Lung (tissue), 17 donors: ENCODE measurements at places on chromosomes 7 and 10. TPM values are rescaled to one million over a fixed set of nuclear protein-coding genes. Genes with fewer than 3 reads are reported as not detected.

Gene SCART1
- 0.33 TPM for polyA plus RNA-seq

Gene KLHDC10
- polyA plus RNA-seq, result 12.8 TPM

Gene HYAL4
- polyA plus RNA-seq, result 0.07 TPM

Gene VIPR2
- polyA plus RNA-seq, result 0.91 TPM

Gene MAT1A
- polyA plus RNA-seq, result 0.30 TPM

Gene ZNF239
- polyA plus RNA-seq, result 1.8 TPM

Gene C10orf67
- 1.1 TPM for polyA plus RNA-seq

Gene HOXA10
- polyA plus RNA-seq, result 0.29 TPM

Gene EPHB6
- 8.5 TPM for polyA plus RNA-seq

Gene SLC26A3
- polyA plus RNA-seq, result 0.28 TPM

Gene HOXA3
- 2.3 TPM for polyA plus RNA-seq

Gene GPR26
- not detected for polyA plus RNA-seq

Gene AKR1C1
- polyA plus RNA-seq, result 36.9 TPM

Gene CPEB3
- polyA plus RNA-seq, result 1.3 TPM

Gene INSYN2A
- polyA plus RNA-seq, result 0.10 TPM

Gene EN2
- 0.02 TPM for polyA plus RNA-seq

Gene URGCP
- polyA plus RNA-seq, result 11.8 TPM

Gene CCL24
- polyA plus RNA-seq, result 1.1 TPM

Gene POT1
- polyA plus RNA-seq, result 6.9 TPM

Gene MMP21
- polyA plus RNA-seq, result 0.08 TPM

Gene CEP55
- polyA plus RNA-seq, result 1.6 TPM

Gene NPFFR1
- polyA plus RNA-seq, result 0.14 TPM

Gene PRPS1L1
- not detected for polyA plus RNA-seq

Gene LIPN
- 2.6 TPM for polyA plus RNA-seq

Gene STOX1
- polyA plus RNA-seq, result 1.8 TPM

Gene NAT16
- polyA plus RNA-seq, result 0.01 TPM

Gene CNTNAP2
- polyA plus RNA-seq, result 0.18 TPM

Gene RTKN2
- polyA plus RNA-seq, result 26.6 TPM

Gene SPDYE6
- polyA plus RNA-seq, result 0.08 TPM

Gene OPN4
- polyA plus RNA-seq, result not detected

Gene WDR86
- polyA plus RNA-seq, result 0.81 TPM

Gene PTPRN2
- polyA plus RNA-seq, result 3.7 TPM

Gene TMEM176B
- polyA plus RNA-seq, result 14.6 TPM

Gene FEZF1
- 0.04 TPM for polyA plus RNA-seq

Gene PVRIG
- polyA plus RNA-seq, result 1.6 TPM

Gene SEMA3D
- 0.53 TPM for polyA plus RNA-seq

Gene RNLS
- polyA plus RNA-seq, result 5.8 TPM

Gene CDHR3
- 10.5 TPM for polyA plus RNA-seq

Gene ACTL6B
- not detected for polyA plus RNA-seq
